ENCODE measurements at places on chromosomes 1 and 21.

- no peak for DNase-seq
These were observed 142.6 kb downstream of the TTLL7 start for GRCh38 chr1:83856381-83856780.

DNA sequence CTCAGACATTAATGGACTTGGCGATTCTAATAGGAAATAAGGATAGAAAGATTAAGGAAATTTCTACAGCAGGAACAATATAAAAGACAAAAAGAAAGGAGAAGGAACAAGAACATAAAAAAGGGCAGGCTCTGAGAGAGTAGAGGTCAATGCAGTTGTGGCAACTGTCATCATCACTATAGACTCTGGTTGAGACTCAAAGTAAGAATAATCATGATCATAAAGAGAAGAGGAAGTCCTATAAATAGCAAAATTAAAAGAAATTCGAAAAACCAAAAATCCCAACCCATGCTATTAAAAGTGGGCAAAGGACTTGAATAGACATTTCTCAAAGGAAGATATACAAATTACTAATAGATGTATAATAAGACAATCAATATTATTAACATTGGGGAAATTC, 14.4 kb upstream of the XCL1 start:
- DNase-seq, result no peak

- peak; percentile 83 for DNase-seq
These were observed 709 bp upstream of the SUCO start for GRCh38 chr1:172532183-172532699.

GRCh38 chr1:64187646-64188045, 15.8 kb upstream of the UBE2U start:
- no peak for DNase-seq

DNA sequence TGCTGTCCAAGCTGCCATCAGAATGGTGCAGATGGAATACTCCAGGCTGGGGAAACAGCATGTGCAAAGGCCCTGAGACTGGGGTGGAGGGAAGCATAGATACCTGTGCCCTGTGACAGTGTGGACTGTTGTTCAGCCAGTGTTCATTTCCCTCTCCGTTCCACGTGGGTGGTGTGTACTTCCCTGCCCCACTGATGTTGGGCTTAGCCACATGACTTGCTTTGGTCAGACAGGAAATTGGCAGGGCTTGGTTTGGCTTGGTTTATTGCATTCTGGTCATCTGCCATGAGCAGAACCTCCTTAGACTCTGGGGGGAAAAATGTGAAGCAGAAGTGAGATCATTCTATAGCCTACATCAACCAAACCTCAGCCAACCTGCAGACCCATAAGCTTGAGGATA, 102.4 kb upstream of the IGSF21 start:
- no peak for DNase-seq

DNA sequence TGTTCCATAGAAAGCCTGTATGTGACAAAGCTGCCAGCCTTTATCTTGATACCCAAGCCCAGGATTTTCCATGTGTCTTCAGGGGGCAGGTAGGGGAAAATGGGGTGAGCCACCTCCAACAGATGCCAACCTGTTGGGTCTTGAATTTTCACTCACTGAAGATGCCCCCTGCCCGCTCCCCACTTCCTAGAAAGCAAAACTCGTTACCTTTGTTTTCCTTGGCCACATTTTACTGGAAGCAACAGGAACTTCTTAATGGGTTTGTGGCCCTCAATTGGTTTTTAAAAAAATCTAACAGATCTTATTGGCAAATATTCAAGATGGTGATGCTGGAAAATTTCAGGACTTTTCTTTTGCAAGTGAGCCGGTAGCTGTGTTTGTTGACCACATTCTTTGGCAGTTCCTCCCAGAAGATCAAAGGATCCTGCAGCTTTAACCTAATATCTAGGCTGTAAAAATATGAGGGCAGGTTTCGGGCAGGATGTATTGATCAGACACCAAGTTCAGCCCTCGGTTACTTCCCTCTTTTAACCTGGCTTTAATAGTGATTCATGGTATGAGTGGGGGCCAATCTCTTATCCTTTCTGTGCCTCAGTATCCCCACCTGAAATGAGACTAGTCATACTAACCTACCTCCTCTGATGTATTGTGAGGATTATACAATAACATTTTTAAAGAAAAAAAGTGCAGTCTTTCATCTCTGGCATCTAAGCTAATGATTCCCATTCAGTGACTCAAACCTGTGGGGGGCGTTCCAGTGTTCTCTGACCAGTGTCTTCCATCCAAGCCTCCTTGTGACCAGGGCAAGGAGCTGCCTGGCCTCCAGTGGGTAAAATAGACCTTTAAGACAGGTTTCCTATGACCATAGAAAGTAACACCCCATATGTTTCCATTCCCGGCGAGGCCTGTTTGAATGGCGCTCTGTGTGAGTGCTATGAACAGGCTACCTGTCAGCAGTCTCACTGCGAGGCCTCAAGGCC, 21.3 kb upstream of the GNPAT start:
- DNase-seq, result no peak

- no peak for DNase-seq
These were observed 539 bp downstream of the ATP8B2 start for GRCh38 chr1:154325583-154326545.

GRCh38 chr1:185739967-185740366, 5.8 kb downstream of the HMCN1 start:
- no peak for DNase-seq

GRCh38 chr1:227844320-227845146, 29.1 kb downstream of the PRSS38 start:
- no peak for DNase-seq

Measured in activated gamma-delta T cell treated with Interleukin-2 at 50 U/mL for 16 hours (primary cell).